ENCODE measurements at places on chromosomes 5 and 9.

GRCh38 chr9:122904823-122905710 is at the start of gene RC3H2:
Gene RC3H2 (minus strand): TSS chr9:122905359. CDS start chr9:122897509, 7,850 bp downstream.
- peak; percentile 100 for DNase-seq

DNA sequence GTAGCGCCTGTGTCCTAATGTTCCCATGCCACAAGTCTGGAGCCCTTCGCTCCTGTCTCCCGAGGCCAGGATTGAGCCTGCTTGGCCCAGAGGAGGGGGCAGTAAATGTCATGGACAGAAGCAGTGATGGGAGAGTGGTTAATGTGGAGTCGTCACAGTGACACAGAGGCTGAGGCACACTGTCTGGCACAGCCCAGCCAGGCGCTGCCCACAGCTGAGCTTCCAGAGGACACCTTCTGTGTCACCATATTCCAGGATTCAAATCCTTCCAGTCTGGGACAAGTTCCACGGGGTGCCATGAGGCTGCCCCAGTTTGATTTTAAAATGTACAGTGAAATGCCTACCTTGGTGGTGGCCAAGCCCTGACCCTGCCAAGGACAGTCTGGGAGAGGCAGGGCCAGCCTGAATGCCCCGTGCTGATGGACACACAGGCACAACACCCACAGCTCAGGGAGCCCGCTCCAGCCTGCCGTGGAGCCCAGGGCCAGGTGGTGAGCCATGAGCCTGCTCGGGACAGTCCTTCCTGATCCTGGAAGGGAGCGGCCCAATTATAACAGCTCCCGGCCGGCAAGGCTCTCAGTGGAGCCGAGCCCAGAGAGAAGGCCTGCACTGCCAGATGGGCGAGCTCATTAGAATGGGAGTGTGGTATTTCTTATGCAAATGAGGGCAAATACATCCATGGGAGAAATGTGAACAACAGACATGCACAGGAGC is 99.1 kb upstream of the RUFY1 start:
- no peak for DNase-seq

DNA sequence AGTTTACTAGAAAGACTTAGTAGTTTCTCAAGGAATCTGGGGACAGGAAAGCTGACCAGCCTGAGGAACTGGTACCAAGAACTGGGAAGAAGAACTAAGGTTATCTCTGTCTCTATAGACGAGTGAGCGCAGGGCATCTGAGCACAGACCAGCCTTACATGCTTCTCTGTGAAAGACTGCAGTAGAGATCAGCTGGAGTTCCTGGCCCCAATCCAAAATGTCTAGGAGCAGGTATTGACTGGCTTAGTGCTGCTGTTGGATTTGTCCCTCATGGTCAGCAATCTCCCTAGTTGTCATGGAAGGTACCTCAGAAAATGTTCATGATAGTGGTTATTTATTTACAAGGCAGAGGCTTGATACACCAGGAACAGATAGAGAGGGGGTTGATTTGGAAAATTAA is 13.3 kb downstream of the NUP214 start:
- DNase-seq: no peak

GRCh38 chr9:134942011-134942787 is 24.5 kb upstream of the FCN1 start:
- no peak for DNase-seq

- DNase-seq: peak; percentile 97
These were observed 889 bp upstream of the ADAMTS12 start for GRCh38 chr5:33892620-33893137.

DNA sequence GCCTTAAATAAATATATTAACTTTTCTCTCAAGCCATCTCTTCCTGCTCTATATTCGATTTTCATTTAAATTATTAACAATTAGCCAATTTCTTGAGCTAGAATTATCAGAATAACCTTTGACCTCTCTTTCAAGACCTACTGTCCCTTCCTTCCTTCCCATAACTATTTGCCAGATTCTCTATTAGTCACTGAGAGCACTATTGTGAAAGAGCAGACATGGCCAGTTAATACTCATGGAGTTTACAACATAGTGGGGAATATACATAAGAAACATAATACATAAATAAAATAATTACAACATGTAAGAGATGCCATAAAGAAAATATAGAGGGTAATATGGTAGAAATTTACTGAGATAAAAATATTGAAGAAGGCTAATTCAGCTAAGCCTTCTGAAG is 72.1 kb upstream of the CHD1 start:
- DNase-seq: no peak

DNA sequence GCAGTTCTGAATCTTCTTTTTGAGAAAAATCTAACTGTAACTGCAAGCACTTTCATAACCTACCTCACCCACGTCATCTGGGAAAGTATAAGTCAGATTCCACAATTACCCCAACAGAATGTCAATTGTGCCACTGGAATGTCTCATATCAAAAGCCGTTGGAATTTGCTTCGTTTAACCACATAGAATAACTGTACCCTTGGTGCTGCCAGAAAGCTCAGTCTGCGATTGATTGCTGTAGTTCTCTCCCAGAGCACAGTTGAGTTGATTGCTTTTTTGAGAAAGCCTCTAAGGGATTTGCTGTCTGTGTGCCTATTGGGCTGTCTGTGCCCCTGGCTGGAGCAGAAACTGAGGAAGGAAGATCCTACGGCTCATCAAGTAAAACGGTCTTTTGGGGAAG is 583.6 kb downstream of the TMEM38B start:
- DNase-seq: peak; percentile 66

- no peak for DNase-seq
These were observed 602 bp downstream of the CCNI2 start for GRCh38 chr5:132747616-132748440.

- DNase-seq: peak; percentile 61
These were observed at the start of gene CCDC69 for GRCh38 chr5:151223447-151224264. Gene CCDC69 (minus strand): TSS chr5:151224092. CDS start chr5:151223970, 122 bp downstream.

DNA sequence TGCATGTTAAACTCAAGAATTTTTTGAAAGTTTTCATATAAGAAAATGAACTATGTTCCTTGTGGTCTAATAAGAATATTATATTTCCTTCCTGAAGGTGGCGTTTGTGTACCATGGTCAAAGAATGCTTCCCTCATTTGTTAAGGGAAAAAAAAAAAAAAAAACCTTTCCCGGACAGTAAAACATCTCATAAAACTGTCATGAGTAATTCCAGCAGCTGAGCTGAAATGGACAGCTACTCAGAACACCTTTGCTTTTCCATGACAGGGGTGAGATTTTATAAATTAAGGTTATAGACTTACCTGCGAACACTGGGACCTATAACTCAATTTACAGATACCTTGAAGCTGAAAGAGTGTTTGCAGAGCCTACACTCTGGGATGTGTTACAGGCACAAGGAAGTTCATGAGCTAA is 113.2 kb upstream of the RANBP3L start:
- DNase-seq: peak; percentile 63

DNA sequence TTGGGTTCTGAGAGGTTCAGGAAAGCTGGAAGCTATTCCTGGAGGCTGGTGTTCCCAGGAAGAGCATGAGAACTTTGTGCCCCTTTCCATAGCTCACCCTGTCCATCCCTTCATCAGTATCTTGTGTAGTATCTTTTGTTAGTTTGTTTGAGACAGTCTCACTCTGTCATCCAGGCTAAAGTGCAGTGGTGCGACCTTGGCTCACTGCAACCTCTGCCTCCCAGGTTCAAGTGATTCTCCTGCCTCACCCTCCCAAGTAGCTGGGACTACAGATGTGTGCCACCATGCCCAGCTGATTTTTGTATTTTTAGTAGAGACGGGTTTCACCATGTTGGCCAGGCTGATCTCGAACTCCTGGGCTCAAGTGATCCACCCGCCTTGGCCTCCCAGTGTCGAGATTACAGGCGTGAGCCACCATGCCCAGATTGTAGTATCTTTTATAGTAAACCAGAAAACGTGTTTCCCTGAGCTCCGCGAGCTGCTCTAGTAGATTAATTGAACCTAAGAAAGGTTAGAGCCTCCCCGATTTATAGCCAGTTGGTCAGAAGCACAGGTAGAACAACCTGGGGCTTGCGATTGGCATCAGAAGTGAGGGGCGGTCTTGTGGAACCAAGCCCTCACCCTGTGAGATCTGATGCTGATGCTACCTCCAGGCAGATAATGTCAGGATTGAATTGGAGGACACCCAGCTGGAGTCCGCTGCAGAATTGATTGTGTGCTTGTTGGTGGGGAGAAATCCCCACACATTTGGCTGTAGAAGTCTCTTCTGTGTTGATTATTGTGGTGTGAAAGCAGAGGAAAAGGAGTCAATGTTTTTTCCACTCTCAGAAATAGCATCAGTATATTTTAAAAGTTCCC is 32.3 kb downstream of the ATP6V0E1 start:
- no peak for DNase-seq

DNA sequence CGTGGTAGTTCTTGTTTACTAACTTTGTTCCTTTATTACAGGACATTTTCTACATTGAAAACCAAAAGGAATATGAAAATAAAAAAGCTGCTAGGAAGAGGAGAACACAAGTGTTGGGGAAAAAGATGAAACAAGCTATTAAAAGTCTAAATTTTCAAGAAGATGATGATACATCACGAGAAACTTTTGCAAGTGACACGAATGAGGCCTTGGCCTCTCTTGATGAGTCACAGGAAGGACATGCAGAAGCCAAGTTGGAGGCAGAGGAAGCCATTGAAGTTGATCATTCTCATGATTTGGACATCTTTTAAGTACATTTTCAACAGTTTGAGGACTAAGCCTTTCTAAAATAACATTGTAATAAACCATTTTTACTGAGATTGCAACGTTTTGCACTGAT is 23.8 kb downstream of the PHAX start:
- DNase-seq: peak; percentile 90

- DNase-seq: no peak
These were observed 16.7 kb downstream of the PIK3R1 start for GRCh38 chr5:68232277-68232676.
